ENCODE measurements at places on chromosomes 3 and 15.

DNA sequence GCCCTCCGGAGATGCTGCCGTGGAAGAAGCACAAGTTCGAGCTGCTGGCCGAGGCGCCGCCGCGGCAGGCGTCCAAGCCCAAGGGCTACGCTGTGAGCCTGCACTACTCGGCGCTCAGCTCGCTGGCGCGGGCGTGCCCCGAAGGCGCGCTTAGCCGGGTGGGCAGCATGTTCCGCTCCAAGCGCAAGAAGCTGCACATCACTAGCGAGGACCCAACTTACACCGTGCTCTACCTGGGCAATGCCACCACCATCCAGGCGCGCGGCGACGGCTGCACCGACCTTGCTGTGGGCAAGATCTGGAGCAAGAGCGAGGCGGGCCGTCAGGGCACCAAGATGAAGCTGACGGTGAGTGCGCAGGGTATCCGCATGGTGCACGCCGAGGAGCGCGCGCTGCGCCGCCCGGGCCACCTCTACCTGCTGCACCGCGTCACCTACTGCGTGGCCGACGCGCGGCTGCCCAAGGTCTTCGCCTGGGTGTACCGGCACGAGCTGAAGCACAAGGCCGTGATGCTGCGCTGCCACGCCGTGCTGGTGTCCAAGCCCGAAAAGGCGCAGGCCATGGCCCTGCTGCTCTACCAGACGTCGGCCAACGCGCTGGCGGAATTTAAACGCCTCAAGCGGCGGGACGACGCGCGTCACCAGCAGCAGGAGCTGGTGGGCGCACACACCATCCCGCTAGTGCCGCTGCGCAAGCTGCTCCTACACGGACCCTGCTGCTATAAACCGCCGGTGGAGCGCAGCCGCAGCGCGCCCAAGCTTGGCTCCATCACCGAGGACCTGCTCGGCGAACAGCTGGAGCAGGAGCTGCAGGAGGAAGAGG lies 1.3 kb downstream of the FAM43A start:
- no peak for DNase-seq

- peak; percentile 45 for DNase-seq
Measured at GRCh38 chr3:14377838-14378169, 24.6 kb upstream of the SLC6A6 start.

- DNase-seq, result no peak
Measured at GRCh38 chr15:100005715-100006114, 272.5 kb upstream of the LYSMD4 start.

DNA sequence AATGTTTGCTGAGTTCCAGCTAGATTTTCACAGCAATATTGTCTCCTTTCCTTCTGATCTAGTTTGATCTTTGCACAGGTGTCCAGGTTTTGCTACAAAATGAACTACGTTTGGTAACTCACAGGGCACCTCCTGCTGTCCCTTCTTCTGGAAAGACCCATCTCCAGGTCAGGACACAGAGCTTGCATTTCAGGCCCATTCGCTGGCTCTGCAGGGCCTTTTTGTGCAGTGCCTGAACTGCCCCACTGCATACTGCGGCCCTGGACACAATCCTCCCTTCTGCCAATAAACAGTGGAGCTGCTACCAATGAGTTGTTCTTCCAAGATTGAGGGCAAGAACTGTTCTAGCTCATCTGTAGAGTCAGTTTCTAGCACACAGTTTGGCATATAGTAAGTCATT lies 50.7 kb upstream of the BDH1 start:
- no peak for DNase-seq

GRCh38 chr3:45716790-45717336 lies 27.7 kb downstream of the SACM1L start:
- no peak for DNase-seq

DNA sequence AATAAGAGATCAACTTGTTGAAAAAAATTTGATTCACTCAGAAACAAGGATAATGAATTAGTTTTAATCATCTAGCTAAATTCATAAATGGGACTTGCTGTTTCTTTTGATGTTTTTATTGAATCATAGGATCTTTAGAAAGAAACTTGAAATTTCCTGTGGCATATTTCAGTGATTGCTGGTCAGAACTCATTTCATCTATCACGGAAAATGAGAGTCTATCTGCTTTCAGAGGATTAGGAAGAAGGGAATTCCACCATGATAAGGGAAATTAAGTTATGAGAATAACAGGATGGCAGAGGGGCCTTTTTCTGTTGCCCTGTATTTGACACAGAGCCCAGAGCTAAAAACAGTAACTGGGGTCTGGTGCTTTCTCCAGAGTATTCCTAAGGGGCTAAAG lies 44.9 kb upstream of the CCNL1 start:
- no peak for DNase-seq

DNA sequence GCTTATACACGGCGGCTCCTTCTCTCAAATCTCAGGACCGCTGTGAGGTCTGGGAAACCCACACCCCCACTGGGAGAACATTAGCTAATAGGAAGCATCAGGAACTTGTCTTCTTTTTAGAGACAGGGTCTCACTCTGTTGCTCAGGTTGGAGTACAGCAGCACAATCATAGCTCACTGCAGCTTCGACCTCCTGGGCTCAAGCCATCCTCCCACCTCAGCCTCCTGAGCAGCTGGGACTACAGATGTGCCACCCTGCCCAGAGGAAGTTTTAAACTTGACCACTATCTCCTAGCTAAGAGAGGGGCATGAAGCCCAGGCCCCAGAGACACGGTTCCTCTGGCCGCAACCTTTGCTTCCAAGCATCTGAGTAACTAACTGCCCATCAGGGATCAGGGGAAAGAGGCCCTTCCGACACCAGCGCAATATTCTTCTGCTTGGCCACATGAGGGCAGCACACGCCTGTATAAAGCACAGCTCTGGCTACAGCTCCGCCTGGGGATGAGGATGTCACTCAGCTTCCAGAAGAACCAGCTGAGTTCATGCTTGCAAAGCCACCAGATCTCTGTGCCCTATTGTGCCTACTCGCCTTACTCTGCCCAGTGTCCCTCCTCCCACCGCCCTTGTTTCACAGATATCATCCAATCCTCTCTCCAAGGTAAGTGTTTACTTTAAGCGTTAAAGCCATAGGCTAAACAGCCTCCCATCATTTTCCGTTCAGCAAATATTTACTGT lies 57.6 kb upstream of the SLC6A11 start:
- DNase-seq, result peak; percentile 50

DNA sequence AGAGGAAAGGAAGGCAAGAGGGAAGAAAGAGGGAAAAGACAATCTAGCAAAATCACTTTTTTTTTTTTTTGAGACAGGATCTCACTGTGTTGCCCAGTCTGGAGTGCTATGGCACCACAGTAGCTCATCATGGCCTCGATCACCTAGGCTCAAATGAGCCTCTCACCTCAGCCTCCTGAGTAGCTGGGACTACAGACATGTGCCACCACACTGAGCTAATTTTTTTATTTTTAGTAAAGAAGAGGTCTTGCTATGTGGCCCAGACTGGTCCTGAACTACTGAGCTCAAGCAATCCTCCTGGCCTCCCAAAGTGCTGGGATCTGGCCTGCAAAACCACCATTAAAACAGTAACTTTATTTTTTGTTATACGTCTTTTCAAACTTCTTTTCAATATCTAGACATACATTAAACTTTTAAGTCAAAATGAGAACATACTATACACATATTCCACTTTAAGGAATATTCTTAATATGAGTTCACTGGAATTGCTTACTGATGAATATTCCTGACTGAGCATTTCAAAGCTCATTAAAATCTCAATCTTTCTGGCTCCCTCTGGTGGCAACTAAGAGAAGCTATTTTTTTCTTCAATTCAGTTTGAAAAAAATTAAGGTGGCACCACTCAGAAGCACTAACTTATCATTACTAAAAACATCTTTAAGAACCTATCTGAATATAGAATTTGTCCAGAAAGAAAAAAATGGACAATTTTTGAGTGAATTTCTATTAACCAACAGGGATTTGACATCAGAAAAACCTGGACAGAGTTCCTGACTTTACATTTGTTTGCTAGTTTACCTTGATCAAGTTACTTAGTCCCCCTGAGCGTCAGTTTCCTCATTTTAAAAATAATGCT lies 40.9 kb downstream of the UACA start:
- DNase-seq, result no peak

DNA sequence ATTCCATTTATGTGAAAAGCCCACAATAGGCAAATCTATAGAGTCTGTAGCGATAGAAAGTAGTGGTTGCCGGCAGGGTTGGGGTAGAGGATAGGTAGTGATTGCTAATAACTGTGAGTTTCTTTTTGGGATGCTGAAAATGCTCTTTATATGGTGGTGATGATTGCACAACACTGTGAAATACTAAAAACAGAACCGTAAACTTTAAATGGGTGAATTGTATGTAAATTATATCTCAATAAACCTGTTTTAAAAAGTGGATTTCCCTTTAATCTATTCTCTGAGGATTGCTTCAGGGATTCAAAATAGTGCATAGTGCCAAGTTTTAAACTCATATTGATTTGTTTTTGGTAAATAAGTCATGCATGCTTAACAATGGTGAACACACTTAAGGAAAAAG lies 140.2 kb downstream of the LPP start:
- DNase-seq, result no peak

DNA sequence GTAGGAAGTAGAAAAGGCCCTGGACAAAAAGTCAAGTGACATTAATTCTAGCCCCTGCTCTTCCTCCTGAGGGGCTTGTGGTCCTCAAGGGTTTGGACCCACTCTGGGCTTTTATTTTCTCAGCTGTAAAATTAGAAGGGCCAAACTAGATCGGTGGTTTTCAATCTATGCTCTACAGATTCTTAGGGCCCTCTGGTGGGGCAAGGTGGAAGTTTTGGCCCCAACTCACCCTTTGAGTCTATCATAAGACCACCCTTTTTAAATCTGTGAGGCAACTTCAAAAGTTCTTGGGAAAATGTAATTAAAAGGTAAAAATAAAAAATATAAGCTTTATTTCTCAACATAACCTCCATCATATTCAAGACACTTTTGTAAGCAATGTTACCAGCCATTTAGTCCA lies 25.6 kb upstream of the CFAP161 start:
- DNase-seq, result peak; percentile 11

GRCh38 chr3:107430996-107431245 lies 53.7 kb downstream of the CCDC54 start:
- peak; percentile 30 for DNase-seq

DNA sequence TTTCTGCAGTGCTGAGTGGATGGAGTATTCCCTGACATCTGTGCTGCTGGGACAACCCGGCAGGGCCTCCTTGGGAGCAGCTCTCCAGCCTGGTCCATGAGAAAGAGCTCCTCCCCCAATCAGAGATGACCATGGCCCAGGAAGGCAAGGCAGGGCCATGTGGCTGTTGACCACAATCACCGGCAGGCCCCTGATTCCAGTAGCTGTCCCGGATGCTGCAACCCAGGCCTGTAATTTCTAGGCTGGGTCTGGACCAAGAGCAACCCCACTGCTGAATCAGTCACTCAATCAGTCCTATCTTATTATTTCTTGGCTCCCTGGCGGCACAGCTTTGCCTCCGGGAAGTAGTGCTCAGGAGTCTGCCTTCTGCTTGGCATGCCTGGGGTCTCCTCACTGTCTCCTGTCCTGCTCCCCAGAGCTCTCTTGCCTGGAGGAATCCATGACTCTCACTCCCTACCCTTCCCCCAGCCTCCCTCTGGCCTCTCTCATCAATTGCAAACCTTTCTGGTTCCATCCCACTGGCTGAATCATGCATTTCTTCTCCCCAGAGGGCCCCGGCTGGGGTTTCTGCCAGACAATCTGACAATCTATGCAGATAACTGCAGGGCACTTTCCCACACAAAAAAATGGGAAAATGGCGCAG lies 32.6 kb upstream of the ITGA11 start:
- DNase-seq, result no peak

GRCh38 chr3:1082108-1082507 lies 10.7 kb upstream of the CNTN6 start:
- no peak for DNase-seq

DNA sequence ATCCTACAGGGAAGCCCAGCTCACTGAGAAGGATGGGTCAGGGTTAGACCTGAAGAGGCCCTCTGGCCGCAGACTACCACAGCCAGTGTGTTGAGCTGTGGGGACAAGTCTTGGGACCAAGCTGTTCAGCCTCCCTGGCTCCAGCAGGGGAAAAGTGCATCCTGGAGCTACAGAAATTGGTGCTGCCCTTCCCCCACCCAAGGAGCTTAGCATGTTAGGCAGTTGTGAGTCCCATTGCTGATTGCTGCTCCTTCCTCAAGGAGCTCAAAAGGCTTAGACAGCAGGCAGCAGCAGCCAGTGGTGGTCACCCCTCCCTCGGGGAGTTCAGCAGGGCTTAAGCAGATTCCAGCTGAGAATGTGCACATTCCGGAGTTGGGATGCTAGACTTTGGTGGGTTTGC lies 165.6 kb downstream of the ATP8B4 start:
- no peak for DNase-seq

GRCh38 chr3:72906154-72906553 lies 18.3 kb downstream of the GXYLT2 start:
- no peak for DNase-seq

Measured in activated CD4-positive, alpha-beta T cell treated with anti-CD3 and anti-CD28 coated beads, Interleukin-2, amount 10 ng/mL, durations not matched to agents 7 days and 5 days (primary cell).